ENCODE measurements at places on chromosomes 1 and 21. TPM values are rescaled to one million over a fixed set of nuclear protein-coding genes. Genes with fewer than 3 reads are reported as not detected.

Gene APOBEC4
- not detected for total RNA-seq

Gene KMO
- 0.94 TPM for total RNA-seq

Gene SETSIP
- total RNA-seq: 0.28 TPM

Gene CSF3R
- total RNA-seq: 3.7 TPM

Gene NOS1AP
- 0.05 TPM for total RNA-seq

Gene FCRLA
- 2.4 TPM for total RNA-seq

Gene KIAA1614
- 0.94 TPM for total RNA-seq

Gene NR5A2
- 0.76 TPM for total RNA-seq

DNA sequence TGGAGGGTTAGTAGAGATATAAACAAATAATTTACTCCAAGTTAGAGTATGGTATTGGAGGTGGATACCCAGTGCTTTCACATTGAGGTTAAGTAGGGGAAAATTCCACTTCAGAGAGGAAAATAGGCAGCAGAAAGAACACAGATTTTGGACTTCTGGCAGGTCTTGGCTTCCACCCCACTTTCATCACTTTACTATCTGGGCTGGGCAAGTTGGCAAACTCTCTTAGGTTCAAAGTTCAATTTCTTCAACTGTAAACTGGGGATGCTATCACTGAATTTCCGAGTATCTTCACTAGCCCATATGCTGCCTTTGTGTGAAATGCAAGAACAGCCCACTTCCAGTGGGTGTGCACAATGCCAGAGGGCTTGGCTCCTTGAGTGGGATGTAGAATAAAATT lies 214.9 kb downstream of the GABPA start:
- no peaks in the 10 kb centered on the region for H3K4me1 ChIP-seq
- no peaks in the 10 kb centered on the region for H3K27me3 ChIP-seq
- DNase-seq: no peak
- peaks cover 4% of the 10 kb centered on the region for H3K36me3 ChIP-seq
- no peak overlapping the region for H3K27ac ChIP-seq
- no peak overlapping the region for H3K4me3 ChIP-seq

DNA sequence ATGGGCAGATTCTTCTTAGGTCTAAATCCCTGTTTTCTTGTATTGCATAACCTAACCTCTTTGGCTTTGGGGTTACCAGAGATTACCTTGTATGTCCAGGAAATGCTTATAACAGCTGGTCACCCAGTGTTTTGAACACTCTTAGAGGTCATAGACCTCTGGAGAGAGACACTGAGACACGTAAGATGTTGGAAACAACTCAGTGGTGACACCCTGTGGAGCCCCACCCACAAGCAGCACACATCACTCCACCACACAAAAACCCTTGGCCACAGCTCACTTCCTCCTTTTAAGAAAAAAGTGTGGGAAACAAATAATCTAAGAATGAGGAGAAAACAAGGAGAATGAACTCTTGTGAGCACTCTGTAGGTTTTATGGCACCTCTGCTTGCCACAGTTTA lies 26.3 kb upstream of the CYP4B1 start:
- H3K27me3 ChIP-seq: no peaks in the 10 kb centered on the region
- H3K36me3 ChIP-seq: no peaks in the 10 kb centered on the region
- no peaks in the 10 kb centered on the region for H3K4me1 ChIP-seq
- DNase-seq: no peak
- H3K27ac ChIP-seq: no peak overlapping the region
- H3K4me3 ChIP-seq: no peak overlapping the region

DNA sequence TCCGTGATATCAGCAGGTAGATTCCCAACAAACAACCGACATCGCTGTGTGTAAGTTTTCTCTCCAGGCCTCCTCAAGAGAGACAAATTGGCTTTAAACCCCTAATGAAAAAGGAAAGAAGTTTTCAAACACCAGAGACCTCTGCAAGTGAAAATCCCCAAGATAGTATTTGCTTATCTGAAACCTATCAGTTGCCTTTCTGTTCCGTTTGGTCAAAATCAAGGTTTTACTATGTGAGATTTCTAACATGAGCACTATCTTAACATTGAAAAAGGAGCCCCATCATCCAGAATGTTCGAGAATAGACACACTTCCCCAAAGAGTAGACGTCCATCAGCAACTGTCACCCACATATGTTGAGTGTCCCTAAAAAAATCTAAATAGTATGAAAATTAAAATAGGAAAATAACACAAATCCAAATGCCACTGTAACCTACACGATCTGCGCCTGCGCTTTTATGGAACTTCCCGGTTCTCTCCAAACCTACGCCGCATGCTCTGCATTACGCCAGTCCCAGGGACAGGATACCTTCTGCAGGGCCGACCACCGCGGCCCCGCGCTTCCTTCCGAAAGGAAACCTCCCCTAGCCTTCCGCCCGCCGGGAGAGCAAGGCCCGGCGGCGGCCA lies 1.4 kb downstream of the SFPQ start:
- peaks cover 40% of the 10 kb centered on the region for H3K36me3 ChIP-seq
- peaks cover 13% of the 10 kb centered on the region for H3K4me1 ChIP-seq
- H3K4me3 ChIP-seq: peak overlapping the region; percentile 100
- no peak for DNase-seq
- H3K27ac ChIP-seq: peak overlapping the region; percentile 68

- peaks cover 6% of the 10 kb centered on the region for H3K4me1 ChIP-seq
- H3K4me3 ChIP-seq: no peak overlapping the region
- H3K36me3 ChIP-seq: no peaks in the 10 kb centered on the region
- H3K27ac ChIP-seq: no peak overlapping the region
- H3K27me3 ChIP-seq: peaks cover 41% of the 10 kb centered on the region
- no peak for DNase-seq
These were observed 24.5 kb upstream of the PKP1 start for GRCh38 chr1:201258763-201259230.

DNA sequence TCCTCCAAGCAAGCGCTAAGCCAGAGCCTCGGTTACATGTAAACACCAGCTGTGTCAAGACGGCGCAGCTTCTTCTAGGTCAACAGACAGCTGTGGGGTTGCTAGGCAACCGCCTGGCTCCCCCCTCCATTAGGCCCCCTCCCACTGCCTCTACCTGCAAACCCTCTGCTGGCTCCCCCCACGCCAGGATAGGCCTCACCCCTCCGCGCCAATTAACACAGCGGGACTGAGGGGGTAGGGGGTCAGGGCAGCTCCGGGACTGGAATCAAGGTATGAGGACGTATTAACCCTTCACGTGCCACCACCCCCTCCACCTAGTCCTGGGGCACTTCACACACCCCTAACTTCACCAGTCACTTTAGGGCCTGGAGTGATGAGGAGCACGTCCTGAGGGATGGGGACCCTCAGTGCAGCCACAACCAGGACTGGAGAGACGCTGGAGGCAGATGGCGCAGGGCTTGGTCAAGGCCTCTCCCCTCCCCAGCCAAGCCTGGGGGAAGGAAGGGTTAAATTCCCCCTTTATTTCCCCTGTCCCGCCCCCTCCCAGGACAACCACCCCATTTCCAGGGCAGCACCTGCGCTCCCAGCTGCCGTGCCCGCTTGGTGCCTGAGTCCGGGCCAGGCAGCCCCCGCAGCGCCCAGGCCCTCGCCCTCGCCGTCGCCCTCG lies 37.4 kb upstream of the WASF2 start:
- peaks cover 10% of the 10 kb centered on the region for H3K36me3 ChIP-seq
- no peaks in the 10 kb centered on the region for H3K27me3 ChIP-seq
- peak; percentile 96 for DNase-seq

- no peak overlapping the region for H3K4me3 ChIP-seq
- H3K36me3 ChIP-seq: no peaks in the 10 kb centered on the region
- no peaks in the 10 kb centered on the region for H3K27me3 ChIP-seq
- peaks cover 6% of the 10 kb centered on the region for H3K4me1 ChIP-seq
- H3K27ac ChIP-seq: peak overlapping the region; percentile 67
These were observed 47.1 kb upstream of the IRF2BP2 start for GRCh38 chr1:234656944-234657654.

- no peaks in the 10 kb centered on the region for H3K36me3 ChIP-seq
- no peaks in the 10 kb centered on the region for H3K4me1 ChIP-seq
- no peak for DNase-seq
- H3K27me3 ChIP-seq: no peaks in the 10 kb centered on the region
These were observed 67.2 kb downstream of the ALG14 start for GRCh38 chr1:95005584-95005983.

- no peaks in the 10 kb centered on the region for H3K4me1 ChIP-seq
- no peak overlapping the region for H3K27ac ChIP-seq
- DNase-seq: no peak
- H3K4me3 ChIP-seq: no peak overlapping the region
These were observed 128.2 kb downstream of the TBX19 start for GRCh38 chr1:168408884-168409283.

DNA sequence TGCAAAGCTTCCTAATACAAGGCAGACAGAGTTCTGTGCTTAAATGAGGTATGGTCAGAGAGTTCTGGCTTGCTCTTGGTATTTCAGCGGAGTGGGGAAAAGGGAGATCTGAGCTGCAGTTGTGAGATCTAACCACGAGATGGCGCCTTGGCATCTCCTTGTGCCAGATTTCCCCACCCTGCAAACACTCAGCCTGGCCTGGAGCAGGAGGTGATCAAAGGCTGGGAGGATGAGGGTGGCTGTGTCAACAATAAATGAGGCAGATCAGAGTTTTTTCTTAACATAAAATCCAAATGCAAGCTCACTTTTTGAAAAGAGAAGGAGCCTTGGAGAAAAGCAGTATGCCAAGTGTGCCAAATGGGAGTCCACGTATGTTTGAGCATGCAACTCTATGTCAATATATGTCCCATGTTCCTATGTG lies 4.1 kb upstream of the TFAP2E start:
- no peak overlapping the region for H3K4me3 ChIP-seq
- peaks cover 36% of the 10 kb centered on the region for H3K27me3 ChIP-seq
- H3K27ac ChIP-seq: no peak overlapping the region
- peaks cover 9% of the 10 kb centered on the region for H3K36me3 ChIP-seq
- peaks cover 20% of the 10 kb centered on the region for H3K4me1 ChIP-seq

DNA sequence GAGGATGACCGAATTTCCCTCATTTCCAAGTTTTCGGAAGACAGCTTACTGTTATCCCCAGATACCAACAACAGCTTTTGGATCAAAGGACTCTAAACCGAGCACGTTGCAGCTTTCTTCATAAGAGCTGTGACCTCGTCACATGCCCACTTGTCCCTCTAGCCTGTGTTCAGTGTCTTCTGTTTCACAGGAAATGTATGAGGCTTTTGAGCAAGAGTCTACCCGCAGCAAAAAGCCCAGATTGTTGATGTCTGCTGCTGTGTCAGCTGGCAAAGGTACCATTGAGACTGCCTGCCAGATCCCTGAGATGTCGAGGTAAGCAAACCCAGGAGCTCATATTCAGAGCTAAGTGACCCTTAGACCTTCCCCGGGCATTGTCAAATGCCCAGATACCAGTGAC lies 24.1 kb downstream of the CHI3L2 start:
- no peak for DNase-seq
- H3K36me3 ChIP-seq: no peaks in the 10 kb centered on the region
- H3K27ac ChIP-seq: no peak overlapping the region
- H3K4me3 ChIP-seq: no peak overlapping the region
- H3K4me1 ChIP-seq: peaks cover 17% of the 10 kb centered on the region

- peaks cover 33% of the 10 kb centered on the region for H3K4me1 ChIP-seq
- peaks cover 7% of the 10 kb centered on the region for H3K27me3 ChIP-seq
- DNase-seq: peak; percentile 44
- peak within 1 kb of the TSS; percentile 77 for H3K27ac ChIP-seq
- peak within 1 kb of the TSS; percentile 59 for H3K4me3 ChIP-seq
These were observed at the start of gene RHOU for GRCh38 chr1:228734881-228735801. RHOU (plus strand) TSS chr1:228735479; CDS start chr1:228735743, 264 bp downstream.

DNA sequence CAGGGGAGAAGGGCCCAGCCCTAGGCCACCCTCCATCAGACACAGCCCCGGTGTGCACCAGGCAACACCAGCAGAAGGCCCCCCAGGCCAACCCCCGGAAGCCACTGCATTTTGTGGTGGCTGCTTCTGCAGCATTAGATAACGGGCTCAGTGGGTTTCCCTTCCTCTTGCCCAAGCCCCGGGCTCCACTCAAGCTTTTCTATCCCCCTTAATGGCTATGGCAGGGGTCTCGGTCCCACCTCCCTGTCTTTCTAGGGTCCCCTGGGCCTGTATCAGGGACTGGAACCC lies 18.9 kb downstream of the C1orf174 start:
- no peaks in the 10 kb centered on the region for H3K36me3 ChIP-seq
- H3K4me3 ChIP-seq: no peak overlapping the region
- H3K27me3 ChIP-seq: no peaks in the 10 kb centered on the region
- no peaks in the 10 kb centered on the region for H3K4me1 ChIP-seq
- no peak overlapping the region for H3K27ac ChIP-seq
- no peak for DNase-seq

- no peak for DNase-seq
- H3K4me3 ChIP-seq: no peak overlapping the region
- no peak overlapping the region for H3K27ac ChIP-seq
These were observed 87.4 kb upstream of the CLDN14 start for GRCh38 chr21:36567216-36567885.

DNA sequence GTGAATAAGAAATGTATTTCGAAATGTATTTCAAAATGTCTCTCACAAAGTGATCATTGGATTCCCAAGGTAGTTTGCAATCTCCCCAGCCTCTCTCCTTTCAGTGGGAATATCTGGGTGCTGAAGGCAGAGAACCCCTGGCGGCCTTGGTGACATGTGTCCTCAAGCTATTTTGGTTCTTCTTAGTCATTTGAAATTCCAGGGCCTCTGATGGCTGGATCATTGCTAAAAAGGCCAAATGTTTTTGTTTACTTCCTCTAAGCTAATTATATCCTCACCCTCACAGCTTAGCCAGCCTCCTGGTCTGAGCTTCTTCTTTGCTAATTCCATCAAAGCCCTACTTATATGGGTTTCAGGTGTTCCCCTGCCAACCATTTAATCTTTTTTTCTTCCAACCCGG lies 71.2 kb downstream of the LRRC40 start:
- DNase-seq: no peak
- H3K27ac ChIP-seq: no peak overlapping the region
- H3K4me1 ChIP-seq: no peaks in the 10 kb centered on the region
- H3K4me3 ChIP-seq: no peak overlapping the region

- no peaks in the 10 kb centered on the region for H3K36me3 ChIP-seq
- no peak overlapping the region for H3K27ac ChIP-seq
- H3K4me3 ChIP-seq: no peak overlapping the region
- no peak for DNase-seq
- no peaks in the 10 kb centered on the region for H3K4me1 ChIP-seq
- no peaks in the 10 kb centered on the region for H3K27me3 ChIP-seq
These were observed 201.6 kb downstream of the SLC35F3 start for GRCh38 chr1:234106032-234106431.

GRCh38 chr1:204288021-204288588 lies 71.6 kb downstream of the PLEKHA6 start:
- peaks cover 10% of the 10 kb centered on the region for H3K4me1 ChIP-seq
- H3K27ac ChIP-seq: no peak overlapping the region
- no peak overlapping the region for H3K4me3 ChIP-seq
- H3K27me3 ChIP-seq: peaks cover 4% of the 10 kb centered on the region

Measured in thymus (tissue), 14 donors.